ENCODE measurements at places on chromosomes 16 and 17. TPM values are rescaled to one million over a fixed set of nuclear protein-coding genes. Genes with fewer than 3 reads are reported as not detected.
A peak's percentile ranks its signal among the peaks of the same experiment; 100 is the strongest.

SLC47A2 gene
- total RNA-seq = not detected

DNA sequence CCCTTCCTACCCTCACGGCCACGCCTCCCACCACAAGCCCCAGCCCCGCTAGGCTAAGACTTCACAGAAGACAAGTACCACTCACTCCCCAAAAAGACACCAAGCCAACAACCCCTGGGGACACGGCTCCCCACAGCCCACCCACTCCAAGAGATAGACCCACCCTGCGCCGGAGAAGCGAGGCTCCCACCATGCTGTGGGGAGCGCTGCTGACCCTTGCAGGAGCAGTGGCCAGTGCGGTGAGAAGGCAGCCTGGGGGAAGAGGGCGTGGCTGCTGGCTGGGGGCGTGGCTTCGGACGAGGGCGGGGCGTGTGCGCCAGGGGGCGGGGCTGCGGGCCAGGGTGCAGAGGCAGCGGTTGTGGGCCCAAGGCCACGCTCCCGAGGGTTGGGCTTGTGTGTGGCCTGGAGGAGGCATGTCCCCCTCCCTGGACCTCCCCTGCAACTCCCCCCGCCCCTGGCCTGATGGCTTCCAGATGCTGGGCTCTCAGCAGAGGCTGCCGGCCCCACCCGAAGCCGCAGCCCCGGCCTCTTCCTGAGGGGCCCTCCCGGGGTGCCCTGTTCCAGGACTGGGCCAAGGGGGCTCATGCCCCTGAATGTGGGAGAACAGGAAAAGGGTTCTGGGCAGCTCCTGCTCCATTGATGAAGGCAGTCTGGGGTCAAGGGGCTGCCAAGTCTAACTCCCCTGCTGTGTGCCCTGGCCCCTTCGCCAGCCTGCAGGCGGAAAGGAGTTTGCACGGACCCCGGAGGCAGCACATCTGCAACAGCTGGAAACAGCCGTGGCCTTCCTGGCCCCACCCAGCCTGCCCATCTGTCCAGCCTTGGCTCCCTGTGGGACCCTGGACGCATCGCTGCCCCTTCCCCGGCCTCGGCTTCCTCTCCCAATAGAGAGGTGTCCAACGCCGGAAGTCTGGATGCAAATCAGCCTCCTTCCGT lies 9.1 kb downstream of the TFAP4 start:
- DNase-seq = peak; percentile 91

DNA sequence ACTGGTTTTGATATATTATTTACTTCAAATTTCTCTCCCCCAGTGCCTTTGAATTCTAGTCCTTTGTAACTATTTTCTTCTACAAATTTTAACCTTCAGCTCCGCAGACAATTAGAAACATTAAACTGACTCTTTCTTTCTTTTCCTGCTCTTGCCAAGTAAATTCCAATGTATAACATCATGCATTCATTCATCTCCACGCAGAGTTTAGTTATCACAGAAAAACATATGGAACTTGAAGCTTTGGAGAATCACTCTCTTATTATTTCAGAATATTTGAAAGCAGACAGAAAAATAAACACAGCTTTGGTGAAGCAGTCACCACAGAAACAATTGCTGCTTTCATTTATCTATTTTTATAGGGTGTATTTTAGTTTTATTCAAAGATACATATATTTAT lies 778.7 kb upstream of the CDH8 start:
- no peak for DNase-seq

DNA sequence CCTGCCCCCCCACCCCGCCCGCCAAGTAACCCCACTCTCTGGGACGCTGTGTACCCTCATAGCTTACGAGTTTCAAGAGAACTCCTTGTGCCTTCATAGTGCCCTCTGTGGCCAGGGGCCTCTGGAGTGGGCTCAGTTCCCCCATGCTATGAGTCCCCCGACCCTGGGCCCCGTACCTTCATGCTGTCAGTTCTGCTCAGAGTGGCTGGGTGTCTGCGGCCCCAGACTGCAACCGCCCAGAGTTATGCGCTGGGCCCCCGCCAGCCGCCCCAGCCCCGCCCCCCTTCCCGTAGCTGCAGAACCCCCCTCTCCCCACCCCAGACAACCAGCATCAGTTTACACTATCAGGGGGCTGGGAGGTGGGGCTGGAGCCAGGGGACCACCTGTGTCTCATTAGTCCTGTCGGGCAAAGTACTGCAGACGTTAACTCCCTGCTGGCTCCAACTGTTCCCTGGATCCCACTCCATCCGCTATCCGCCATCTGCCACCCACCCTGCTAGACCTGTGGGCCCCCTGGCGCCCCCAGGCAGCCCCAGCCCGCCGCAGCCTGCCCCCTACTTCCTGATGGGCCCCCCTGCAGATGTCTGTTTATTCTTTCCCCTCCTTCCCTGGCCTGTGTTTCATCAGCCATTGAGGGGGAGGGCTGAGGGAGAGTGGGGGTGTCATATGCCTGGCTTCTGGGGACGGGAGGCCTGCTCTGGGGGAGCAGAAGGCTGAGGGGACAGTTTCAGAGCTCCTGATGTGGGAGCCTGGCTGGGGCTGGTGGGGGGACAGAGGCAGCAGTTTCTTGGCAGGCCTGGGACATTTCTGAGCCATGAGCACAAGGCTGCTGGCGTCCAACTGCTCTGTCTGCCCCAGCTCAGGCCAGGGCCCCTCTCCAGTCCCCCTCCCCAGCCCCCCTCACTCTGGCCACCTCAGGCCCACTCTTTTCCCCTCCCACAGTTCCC lies at the start of gene MFAP4:
MFAP4 (minus strand) TSS at position 217 of the 947 bp plus-strand sequence; CDS start at position 182, 35 bp downstream.
- DNase-seq = peak; percentile 84

DNA sequence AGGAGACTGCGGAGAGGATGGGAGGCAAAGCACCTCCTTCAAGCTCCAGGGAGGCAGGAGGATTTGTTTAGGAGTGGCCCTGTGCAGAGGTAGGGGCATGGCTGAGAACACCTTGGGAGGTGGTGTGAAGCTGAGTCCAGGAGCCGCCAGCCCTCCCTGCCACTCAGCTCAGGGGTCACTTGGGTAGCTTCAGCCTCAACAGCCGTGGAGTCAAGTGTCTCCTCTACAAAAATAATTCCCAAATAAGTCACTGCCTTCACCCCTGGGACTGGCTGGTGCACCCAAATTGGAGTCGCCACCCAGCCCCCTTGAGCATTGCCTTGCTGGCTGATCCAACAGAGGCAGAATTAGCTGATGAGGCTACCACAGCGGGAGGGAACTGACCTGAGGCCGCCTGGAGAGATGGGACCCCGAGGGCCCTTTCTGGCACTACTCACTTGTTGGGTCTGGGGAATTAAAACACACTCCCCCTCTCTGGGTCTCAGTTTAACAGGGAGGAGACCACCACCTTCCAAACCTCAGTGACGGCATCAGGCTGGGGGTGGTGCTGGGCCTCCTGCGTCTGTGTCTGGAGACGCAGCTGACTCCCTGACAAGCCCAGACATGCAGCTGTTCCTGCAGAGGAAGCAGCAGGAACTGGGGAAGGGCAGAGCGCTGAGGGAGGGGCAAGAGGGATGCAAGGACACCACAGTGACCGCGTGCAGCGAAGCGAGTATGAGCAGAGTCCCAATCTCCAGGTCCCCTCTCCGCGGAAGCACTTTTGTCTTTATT lies 87.9 kb upstream of the TOB1 start:
- peak; percentile 66 for DNase-seq

DNA sequence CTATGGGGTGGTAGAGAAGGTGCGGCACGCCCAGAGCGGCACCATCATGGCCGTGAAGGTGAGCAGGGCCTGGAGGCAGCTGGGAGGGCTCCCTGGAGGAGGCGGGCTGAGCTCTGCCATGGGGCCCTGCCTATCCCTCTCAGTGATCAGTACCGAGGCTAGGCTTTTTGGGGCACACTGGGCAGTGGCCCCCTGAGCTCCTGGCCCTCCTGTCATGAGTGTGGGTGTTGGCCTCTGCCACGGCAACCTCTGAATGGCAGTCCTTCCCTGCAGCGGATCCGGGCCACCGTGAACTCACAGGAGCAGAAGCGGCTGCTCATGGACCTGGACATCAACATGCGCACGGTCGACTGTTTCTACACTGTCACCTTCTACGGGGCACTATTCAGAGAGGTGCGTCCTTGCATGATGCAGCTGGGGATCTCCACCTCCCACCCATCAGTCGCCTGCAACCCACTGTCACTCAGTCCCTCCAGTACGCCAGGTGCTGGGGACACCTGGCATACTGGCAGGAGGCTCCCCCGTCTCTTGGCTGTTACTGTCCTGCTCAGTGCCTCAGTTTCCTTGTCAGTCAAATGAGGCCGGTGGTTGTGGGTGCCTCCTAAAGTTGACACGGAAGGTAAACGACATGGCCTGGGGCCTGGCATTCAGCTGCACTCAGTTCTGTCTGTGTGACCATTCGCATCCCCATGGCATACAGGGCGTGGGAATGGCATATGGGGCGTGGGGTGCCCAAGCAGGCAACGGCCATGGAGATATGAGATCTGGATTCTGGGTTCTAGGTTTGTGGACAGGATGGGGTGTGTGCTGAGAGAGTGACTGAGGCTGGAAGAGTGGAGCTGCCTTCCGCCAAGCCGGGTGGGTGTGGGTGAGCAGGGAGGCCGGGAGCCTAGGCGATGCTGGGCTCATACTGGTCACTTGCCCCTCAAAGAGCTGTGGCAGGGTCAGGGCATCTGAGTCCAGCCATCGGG lies 16.4 kb downstream of the MAP2K3 start:
- peak; percentile 41 for DNase-seq

GRCh38 chr17:11900041-11900476 lies 97.2 kb downstream of the ZNF18 start:
- peak; percentile 64 for DNase-seq

GRCh38 chr16:31224092-31224955 lies 7.4 kb upstream of the PYDC1 start:
- no peak for DNase-seq

GRCh38 chr16:5633845-5634440 lies 536.3 kb upstream of the EEF2KMT start:
- DNase-seq = no peak

- no peak for DNase-seq
Measured at GRCh38 chr16:48103591-48103990, 52.2 kb downstream of the ABCC12 start.

PIK3R5 gene
- 2.5 TPM for total RNA-seq

GRCh38 chr17:30349252-30349651 lies 15.4 kb upstream of the TMIGD1 start:
- no peak for DNase-seq

DNA sequence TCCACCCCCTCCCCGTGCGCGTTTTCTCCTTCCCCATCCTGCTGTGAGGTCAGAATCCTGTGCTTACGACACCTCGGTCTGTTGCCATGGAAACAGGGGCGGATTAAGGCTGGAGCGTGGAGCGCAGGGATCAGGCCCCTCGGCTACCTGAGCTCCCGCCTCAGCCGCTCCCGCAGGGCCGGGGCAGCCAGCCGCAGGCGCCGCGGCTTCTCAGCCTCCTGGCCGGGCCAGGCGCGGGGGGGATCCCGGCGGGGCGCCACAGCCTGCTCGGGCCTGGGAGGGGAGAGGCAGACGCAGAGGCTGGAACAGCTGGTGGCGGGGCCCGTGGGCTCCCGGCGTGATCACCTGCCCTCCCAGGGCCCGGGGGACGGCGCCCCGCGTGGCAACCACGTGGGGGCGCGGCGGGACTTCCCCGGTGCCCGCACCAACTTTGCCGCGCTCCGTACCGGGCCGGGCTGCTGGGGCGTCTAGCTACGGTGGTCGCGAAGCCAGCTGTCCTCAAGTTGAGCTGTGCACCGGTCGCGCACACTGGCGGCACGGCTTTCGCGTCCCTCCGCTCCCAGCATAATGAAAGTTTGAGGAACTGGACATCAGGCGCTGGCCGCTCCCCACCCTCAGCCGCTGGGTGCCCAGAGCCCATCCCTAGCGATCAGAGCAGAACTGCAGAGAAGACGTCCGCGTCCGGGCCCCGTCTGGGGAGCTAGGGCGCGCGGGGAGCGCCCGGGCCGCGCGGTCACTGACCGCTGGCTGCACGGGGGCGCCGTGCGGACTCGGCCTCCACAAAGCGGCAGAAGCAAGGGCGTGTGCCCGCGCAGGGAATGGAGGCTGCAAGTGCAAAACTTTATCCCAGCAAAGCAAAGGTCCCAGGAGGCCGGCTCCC lies 1.2 kb downstream of the RTN4RL1 start:
- DNase-seq = no peak

- DNase-seq = no peak
Measured at GRCh38 chr16:84794626-84795025, 25.2 kb upstream of the CRISPLD2 start.

NUTF2 gene
- total RNA-seq = 76.7 TPM

GRCh38 chr17:55249861-55250260 lies 14.9 kb upstream of the HLF start:
- DNase-seq = no peak

DNA sequence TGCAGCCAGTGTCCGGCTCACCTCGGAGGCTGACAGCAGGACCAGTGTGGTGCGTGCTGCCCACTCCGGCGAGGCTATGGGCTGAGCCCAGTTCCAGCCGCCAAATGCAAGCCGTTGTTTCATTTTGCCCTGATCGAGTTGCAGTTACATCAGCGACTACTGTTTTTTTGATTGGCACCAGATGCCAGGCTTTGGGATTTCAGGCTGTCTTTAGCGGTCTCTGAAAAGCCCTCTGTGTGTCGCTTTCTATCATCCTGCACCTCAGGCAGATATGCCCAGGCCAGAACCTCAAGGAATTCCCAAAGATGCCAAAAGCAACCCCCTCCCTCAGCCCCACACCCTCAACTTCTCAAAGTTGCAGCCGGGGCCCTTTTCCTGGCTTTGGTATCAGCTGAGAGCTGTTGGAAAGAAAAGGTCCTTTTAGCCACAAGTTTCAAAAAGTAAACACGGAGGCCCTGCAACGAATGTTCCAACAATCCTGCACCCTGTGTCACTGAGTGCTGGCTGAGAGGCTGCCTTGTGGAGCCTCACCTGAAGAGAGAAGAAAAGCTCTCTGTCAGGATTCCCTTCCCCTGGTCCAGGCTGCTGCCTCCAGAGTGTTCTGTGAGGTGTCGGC lies 58.9 kb downstream of the WWP2 start:
- no peak for DNase-seq

- no peak for DNase-seq
Measured at GRCh38 chr16:11576427-11577289, 10.1 kb downstream of the LITAF start.

DNA sequence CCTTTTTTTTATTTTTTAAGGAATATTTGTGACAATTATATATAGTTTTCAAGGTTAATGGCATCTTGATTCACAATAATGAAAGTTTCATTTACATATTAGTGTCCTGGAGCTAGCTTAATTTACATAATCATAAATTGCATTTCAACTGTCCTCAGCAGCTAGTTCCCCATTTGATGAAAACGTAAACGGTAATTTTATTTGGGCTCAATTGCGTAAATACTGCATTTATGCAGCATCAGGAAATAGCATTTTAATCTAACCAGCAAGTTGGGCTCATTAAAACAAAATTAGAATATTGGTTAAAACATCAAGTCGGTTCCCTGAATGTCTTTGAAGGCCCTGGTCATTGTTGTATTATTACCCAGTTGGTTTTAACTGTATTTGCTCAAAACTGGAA lies 136.8 kb upstream of the CDH5 start:
- no peak for DNase-seq

GRCh38 chr17:32303781-32304288 lies 38.1 kb downstream of the C17orf75 start:
- DNase-seq = no peak

- no peak for DNase-seq
Measured at GRCh38 chr16:46828943-46829342, 2.0 kb downstream of the C16orf87 start.
